ENCODE measurements at places on chromosomes 3 and 15.

DNA sequence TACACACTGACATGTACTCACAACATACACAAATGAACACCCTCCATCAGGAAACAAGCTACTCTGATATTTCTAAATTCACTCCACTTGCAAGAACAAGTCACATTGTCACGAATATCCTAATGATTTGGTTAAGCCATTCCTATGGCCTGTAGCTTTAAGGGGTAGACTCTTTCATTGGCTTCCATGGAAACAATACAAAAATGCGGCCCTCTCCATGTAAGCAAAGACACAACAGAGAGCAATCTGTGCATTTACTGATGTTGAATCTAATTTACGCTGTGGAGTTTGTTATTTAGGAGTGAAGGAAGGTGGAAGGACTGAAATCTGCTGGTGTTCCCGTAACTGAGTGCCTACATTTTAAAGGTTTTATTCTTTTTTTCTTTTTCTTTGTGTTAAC, 114.5 kb downstream of the FMN1 start:
- DNase-seq = no peak

DNA sequence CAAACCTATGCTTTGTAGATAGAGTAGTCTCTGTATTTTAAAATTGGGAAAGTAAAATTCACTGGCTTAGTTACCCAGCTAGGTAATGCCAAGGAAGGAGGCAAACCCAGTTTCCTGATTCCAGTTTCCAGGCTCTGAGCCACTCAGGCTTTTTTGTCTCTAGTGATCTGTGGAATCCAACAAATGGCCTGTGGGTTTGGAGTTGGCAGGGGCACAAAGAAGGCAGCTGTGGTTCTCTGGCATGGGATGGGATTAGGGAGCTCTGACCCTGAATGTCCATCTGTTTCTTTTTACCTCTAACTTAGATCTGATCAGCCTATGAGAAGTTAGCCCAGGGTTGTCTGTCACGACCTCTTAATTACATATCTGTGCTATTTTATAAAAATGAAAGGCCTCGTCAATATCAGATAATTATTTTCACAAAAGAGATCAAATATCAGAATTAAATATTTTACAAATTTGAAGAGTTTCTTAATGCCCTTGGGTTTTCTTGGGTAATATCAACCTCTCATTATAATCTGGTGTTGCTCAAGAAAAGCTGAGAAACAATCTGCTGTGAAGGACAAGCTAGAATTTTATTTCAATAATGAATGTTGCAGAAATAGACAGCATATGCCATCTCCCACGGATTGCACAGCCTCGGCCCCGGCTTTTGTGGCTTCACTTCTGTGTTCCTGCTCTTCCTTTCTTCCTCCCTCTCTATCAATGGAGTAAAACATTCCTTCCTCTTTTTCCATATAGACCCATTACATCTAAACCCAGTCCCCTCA, 63.7 kb upstream of the DAZL start:
- no peak for DNase-seq

DNA sequence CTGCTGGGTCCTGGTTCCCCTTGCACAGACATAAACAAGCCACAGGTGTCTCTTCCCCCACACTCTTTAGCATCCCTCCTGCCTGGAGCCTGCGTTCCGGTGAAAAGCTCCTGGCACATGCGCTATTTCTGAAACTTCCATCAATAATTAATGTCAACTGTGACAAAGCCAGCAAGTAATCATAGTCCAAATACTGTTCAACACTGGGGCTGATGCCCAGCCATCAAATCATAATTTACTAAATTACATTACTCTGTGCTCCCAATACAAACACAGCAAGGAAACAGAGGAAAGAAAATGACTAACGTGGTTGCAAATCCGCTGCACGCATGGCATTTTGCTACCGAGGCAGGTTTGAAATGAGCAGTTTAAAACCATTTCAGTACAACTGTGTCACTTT, 294.7 kb downstream of the ERC2 start:
- no peak for DNase-seq

DNA sequence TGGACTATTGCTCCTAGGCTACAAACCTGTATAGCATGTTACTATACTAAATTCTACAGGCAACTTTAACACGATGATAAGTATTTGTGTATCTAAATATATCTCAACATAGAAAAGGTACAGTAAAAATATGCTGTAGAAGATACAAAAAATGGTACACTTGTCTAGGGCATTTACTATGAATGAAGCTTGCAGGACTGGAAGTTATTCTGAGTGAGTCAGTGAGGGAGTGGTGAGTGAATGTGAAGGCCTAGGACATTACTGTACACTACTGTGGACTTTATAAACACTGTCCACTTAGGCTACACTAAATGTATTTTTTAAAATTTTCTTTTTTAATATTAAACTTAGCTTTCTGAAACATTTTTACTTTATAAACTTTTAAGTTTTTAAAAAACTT, 140.5 kb upstream of the SGO1 start:
- no peak for DNase-seq

- no peak for DNase-seq
These were observed 24.6 kb upstream of the SACM1L start for GRCh38 chr3:45664578-45664977.

DNA sequence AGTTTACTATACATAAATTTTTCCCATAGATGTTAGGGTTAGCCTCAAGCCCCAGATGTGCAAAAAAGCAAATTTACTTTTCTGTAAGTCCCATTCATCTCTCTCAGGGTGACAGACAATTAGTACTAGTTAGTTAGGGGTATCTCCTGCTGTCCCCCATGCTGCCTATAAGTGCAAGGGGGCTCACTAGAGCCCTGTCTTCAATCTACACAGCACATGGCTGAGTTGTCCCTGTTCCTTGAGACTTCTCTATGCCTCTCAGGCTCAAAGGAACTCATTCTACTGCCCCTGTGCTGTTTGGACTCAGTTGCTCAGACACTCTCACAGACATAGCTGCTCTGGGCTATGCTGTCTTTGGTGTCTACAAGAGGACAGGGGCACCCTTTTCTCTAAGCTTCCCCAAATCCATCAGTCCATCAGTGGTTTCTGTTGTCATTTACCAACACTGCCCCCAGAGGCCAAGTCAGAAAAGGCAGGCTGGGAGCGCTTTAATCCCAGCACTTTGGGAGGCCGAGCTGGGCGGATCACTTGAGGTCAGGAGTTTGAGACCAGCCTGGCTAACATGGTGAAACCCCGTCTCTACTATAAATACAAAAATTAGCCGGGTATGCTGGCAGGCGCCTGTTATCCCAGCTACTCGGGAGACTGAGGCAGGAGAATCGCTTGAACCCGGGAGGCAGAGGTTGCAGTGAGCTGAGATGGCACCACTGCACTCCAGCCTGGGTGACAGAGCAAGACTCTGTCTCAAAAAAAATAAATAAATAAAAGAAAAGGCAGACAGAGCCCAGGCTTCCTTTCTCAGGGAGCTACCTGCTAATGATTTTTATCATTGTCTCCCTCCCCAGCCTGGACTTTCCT, 31.4 kb upstream of the PRTG start:
- DNase-seq = no peak

Measured in coronary artery (tissue), 2 donors.